Panc1 (cell line): ENCODE measurements at places on chromosomes 11 and 22. TPM values are rescaled to one million over a fixed set of nuclear protein-coding genes. Genes with fewer than 3 reads are reported as not detected.

Gene MYRF
- total RNA-seq = 2.8 TPM

Gene SLC15A3
- total RNA-seq = 8.7 TPM

Gene PAMR1
- 0.13 TPM for total RNA-seq

Gene CECR2
- total RNA-seq = 3.6 TPM

Gene SLC3A2
- total RNA-seq = 184 TPM

Gene MLC1
- total RNA-seq = not detected

- DNase-seq = no peak
- H3K36me3 ChIP-seq = no peaks in the 10 kb centered on the region
- no peak overlapping the region for H3K27ac ChIP-seq
- peaks cover 6% of the 10 kb centered on the region; the same call in 1 of the 2 replicates for H3K4me1 ChIP-seq
These were observed 34.8 kb upstream of the FZD4 start for GRCh38 chr11:86990031-86990430.

DNA sequence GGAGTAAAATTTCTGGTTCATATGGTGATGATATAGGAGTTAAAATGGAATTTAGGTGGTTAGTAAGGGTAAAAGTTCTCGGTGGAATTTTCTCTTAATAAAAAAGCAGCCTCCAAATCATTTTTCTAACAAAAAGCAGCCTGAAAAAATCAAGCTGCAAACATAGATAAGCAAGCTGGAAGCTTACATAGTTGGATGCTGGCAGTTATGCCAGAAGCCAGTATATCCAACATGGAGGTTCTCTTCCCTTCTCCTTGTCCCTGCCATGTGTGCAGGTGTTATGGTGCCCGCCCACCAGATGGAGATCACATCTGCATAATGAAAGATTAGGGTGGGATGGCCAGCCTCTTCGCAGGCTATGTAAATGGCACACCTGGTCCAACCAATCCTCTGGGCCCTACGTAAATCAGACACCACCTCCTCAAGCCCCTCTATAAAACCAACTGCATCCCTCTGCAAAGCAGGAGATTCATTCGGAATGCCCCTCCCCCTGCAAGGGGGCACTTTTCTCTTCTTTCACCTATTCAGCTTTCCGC, 22.4 kb downstream of the PIWIL3 start:
- no peak for DNase-seq
- H3K27ac ChIP-seq = no peak overlapping the region
- H3K4me1 ChIP-seq = no peaks in the 10 kb centered on the region
- H3K27me3 ChIP-seq = no peaks in the 10 kb centered on the region; the same call in 1 of the 2 replicates
- no peak overlapping the region for H3K4me3 ChIP-seq

DNA sequence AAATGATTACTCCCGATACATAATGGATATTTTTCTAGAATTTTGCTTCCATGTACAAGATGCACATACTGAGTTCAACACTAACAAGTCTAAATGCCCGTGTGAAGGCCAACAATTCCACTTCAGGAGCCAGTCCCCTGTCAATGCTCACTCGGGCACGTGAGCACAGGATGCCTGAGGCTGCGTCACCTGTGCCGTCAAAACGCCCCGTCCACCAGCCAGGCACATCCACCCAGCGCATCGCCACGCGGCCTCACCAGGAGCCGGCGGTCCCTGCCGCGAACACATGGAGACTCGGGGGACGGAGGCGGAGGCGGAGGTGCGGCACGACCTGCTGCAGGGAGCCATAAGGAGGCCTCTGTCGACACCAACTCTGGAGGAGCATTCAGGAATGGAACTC, 9.8 kb downstream of the TOLLIP start:
- no peak for DNase-seq
- no peak overlapping the region for H3K27ac ChIP-seq
- no peaks in the 10 kb centered on the region for H3K36me3 ChIP-seq
